Upper lobe of left lung (tissue), 6 donors: ENCODE measurements at places on chromosomes 11 and 22. TPM values are rescaled to one million over a fixed set of nuclear protein-coding genes. Genes with fewer than 3 reads are reported as not detected.
A peak's percentile ranks its signal among the peaks of the same experiment; 100 is the strongest.

DNA sequence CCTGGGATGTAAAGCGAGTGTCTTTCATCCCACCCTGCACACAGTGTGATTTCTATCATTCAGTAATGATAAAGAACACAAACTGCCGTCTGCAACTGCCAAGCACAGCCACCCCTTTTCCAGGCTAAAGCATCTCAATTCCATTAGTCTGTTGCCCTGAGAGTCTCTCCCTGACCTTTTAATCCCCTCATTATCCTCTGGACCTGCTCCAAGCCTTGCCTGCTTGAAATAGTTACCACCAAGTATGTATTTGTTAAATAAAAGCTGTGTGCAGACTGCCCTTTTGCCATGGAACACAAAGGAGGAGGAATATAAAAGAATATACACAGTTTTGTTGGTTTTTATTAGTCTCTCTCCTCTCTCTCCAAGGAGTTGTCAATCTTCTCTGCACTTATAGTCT lies 13.0 kb downstream of the GRAP2 start:
- no peak overlapping the region for H3K4me3 ChIP-seq
- DNase-seq = no peak
- H3K27ac ChIP-seq = no peak overlapping the region
- no peaks in the 10 kb centered on the region for H3K27me3 ChIP-seq

DNA sequence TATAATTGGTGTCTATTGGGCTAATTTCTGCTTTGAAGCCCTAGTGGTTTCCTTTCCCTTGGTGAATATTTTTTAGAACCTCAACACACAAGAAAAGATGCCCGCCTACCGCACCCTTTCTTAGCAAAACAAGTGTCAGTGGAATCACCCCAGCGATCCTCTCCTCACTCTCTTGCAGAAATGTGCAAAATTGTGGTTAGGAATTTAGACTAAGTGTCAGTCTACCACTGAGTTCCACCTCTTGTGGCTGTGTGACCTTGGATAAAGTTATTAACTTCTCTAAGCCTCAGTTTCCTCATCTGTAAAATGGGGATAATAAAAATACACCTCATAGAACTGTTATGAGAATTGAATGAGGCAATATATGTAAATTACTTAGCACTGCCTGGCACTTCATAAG lies 5.3 kb upstream of the JAML start:
- DNase-seq = no peak
- peak overlapping the region; percentile 40 for H3K27ac ChIP-seq
- no peak overlapping the region for H3K4me3 ChIP-seq
- no peaks in the 10 kb centered on the region for H3K27me3 ChIP-seq
- H3K36me3 ChIP-seq = peaks cover 18% of the 10 kb centered on the region

DNA sequence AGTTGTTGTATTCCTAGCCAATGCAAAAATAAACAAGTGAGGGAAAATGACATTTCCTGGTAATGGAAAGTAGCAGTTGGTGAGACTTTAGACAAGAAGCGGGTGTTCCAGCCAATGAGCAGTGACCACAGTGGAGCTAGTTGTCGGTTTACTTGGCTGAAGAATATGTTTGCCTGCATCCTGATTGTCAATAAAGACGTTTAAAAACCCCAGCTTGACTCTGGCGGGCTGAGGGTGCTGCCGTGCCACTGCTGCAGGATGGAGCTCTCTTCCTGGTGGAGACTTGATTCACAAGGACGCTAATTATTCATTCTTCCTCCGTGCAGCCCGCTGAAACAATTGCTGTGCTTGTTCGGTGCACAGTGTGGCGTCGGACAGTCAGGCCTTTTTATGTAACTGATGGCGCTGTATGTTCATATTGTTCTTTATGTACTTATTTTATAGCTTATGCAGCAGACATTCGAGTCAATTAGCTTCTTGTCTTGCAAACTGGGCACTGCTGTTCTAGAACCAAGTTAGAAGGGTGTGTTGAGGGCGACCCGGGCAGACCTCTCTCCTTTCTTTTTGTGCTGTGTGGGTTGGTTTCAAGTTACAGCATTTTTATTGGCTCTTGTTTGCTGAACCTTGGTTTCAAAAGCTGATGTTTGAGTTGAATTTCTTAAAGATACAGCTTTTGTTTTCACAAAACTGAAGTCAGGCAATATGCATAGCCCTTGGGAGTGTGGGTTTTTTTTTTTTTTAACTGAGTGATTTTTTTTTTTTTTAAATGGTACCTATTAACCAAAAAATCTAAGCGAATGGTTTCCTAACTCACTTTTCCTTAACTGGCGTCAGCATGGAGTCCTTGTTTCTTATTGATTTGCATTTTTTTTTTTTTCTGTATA lies 153.9 kb downstream of the TEAD1 start:
- H3K36me3 ChIP-seq = no peaks in the 10 kb centered on the region
- H3K4me1 ChIP-seq = peaks cover 37% of the 10 kb centered on the region
- no peaks in the 10 kb centered on the region for H3K27me3 ChIP-seq
- H3K27ac ChIP-seq = peak overlapping the region; percentile 72

GRCh38 chr11:119375337-119376196 lies 5.9 kb downstream of the USP2 start:
- H3K27me3 ChIP-seq = no peaks in the 10 kb centered on the region

- H3K4me3 ChIP-seq = no peak overlapping the region
- no peak for DNase-seq
- no peaks in the 10 kb centered on the region for H3K27me3 ChIP-seq
Measured at GRCh38 chr11:5102246-5102645, 32.9 kb downstream of the OR52E1 start.

GRCh38 chr11:47533690-47534151 lies 19.2 kb downstream of the CELF1 start:
- no peak overlapping the region for H3K4me3 ChIP-seq
- H3K27me3 ChIP-seq = no peaks in the 10 kb centered on the region
- H3K27ac ChIP-seq = no peak overlapping the region
- no peaks in the 10 kb centered on the region for H3K36me3 ChIP-seq

DNA sequence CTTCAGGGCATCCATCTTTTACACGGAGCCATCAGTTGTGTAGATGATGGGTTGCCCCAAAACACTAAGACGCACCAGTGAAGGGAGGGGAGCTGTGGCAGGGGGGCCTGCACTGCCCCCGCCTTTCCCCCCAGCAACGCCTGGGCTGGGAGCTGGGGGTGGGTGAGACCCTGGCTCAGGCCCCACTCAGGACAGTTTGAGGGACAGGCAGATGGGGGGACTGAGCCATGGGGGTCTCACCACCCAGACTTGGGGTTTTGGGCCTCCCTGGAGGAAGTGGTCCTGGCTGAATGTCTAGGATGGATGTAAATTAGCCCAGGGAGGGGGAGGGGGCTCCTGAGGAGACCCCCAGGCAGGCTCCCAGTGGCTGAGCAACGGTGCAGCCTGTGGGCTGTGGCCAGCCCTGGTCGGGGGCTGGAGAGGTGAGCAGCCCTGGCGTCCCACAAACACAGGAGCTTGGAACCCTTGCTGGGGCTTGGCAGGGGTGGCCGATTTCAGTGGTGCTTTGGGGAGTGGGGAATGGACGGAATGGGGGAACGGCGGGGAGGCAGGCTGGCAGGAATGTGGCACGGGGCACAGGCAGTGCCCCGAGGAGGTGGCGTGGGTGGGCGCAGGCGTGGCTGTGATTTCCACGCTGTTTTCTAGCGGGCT lies 6.1 kb downstream of the PARVB start:
- H3K27ac ChIP-seq = peak overlapping the region; percentile 94
- DNase-seq = peak; percentile 58
- no peaks in the 10 kb centered on the region for H3K36me3 ChIP-seq
- no peaks in the 10 kb centered on the region for H3K27me3 ChIP-seq
- no peak overlapping the region for H3K4me3 ChIP-seq

DNA sequence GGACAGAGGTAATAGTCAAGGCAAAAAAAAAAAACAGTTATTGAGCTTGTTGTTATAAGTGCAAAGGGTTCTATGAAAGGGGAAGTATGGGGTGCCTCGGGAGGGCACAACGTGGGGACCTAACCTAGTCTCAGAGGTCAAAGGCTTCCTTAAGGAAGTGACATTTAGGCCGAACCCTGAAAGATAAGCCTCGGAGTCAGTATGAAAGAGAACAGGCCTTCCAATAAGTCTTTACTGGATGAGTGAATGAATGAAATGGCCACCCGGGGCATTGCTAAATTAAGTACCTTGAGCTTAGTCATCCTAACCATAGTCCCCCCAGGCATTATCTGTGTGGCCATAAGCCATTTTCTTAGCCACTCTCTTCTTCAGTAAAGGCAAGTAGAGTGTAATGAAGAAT lies 19.7 kb downstream of the FLI1 start:
- peaks cover 67% of the 10 kb centered on the region for H3K4me1 ChIP-seq
- DNase-seq = no peak
- no peaks in the 10 kb centered on the region for H3K27me3 ChIP-seq
- no peaks in the 10 kb centered on the region for H3K36me3 ChIP-seq

DNA sequence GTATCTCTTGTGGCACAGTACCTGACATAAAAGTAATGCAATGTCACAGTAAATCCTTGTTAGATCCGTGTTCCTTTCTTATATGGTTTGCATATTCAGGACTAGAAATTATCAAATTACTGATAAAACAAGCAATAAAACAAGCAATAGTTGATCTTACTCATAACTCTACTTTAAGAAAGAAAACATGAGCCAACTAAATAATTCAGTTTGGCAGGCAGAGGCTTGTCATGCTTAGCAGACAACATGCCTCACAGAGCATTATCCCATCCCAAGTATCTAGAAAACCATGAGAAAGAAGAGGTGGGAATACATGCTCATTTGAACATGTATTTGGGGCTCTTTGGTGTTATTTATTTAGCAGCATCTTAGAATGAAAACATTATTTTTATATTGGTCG lies 241.9 kb downstream of the SOX6 start:
- H3K27me3 ChIP-seq = no peaks in the 10 kb centered on the region
- H3K36me3 ChIP-seq = no peaks in the 10 kb centered on the region
- H3K4me1 ChIP-seq = no peaks in the 10 kb centered on the region
- DNase-seq = no peak
- no peak overlapping the region for H3K4me3 ChIP-seq

DNA sequence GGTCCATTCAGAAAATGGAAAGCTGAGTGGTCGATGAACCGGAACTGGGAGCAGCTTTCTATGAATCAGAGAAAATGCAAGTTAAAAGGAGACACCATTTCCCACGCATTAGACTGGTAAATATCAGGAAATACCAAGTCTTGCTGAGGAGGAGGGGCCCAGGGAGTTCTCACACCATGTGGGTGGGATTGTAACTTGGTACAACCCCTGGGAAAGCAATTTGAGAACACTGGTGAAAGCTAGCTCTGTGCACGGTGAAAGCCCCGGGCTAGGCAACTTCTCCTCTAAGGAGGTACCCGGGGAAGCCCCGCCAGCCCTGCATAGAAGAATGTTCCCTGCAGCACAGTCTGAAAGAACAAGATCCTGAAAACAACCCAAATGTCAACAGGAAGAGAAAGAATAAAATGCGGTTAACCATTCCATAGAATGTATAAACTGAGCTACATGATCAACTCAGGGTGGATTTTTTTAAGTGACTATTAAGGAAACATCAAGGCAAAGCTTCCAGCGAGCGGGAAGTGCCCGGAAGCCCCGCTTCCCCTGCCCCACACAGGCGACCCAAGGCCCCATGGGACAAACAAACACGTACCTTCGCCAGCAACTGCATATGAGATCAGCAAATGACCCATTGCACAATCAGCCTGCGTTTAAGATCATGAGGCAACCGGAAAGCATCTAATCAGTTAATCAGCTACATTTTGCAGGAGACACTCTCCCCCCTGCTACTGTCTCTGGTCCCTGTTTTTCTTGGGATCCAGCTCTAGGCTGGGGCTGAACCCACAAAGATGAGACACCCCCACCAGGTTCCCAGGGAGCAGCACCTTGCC lies 11.3 kb downstream of the SHANK2 start:
- no peaks in the 10 kb centered on the region for H3K36me3 ChIP-seq
- H3K27ac ChIP-seq = peak overlapping the region; percentile 66
- DNase-seq = peak; percentile 80
- peaks cover 13% of the 10 kb centered on the region for H3K4me1 ChIP-seq
- no peak overlapping the region for H3K4me3 ChIP-seq

DNA sequence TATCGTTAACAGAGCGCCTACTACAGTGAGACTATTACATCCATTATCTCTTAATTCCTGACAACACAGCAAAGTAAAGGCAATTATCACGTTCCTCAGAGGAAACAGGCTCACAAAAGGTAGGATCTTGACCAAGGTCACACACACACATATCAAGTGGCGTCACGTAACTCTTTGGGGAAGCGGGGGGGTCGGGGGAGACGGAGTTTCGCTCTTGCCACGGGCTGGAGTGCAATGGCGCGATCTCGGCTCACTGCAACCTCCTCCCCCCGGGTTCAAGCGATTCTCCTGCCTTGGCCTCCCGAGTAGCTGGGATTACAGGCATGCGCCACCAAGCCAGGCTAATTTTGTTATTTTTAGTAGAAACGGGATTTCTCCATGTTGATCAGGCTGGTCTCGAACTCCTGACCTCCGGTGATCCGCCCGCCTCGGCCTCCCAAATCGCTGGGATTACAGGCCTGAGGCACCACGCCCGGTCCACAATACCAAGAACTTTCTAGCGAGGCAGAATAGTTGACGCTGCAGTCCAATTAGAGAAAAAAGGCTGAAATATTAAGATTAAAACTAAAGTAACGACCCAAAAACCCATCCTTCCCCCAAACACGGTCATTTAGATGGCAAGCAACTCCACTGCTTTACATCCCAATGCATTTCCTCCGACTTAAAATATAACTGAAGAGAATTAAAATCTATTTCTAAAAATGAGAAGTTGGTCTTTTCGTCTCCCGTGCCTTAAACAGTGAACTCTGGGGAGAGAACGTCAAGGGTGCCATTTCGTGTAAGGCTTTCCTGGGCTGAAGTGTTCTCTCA lies 1.2 kb downstream of the DDX17 start:
- peak overlapping the region; percentile 100 for H3K27ac ChIP-seq
- H3K4me1 ChIP-seq = peaks cover 41% of the 10 kb centered on the region
- H3K4me3 ChIP-seq = peak overlapping the region; percentile 65
- peak; percentile 37 for DNase-seq
- H3K36me3 ChIP-seq = peaks cover 39% of the 10 kb centered on the region

DNA sequence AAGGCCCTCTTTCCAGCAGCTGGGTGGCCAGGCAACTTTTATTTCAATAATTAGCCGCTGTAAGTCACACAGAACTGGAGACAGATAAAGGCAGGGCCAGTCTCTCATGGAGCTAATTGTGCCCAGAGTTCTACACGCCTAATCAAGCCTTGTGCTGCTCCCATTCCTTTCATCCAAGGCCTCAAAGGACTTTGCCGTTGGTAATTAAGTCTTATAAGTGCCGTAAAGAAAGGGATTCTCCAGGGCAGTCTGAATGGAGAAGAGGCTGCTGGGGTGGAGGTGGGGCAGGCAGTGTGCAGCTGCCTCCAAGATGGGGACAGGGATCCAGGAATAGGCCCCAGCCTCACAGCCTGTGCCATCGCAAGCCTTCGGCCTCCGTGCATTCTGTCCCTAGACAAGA lies 357.9 kb downstream of the TENM4 start:
- no peaks in the 10 kb centered on the region for H3K36me3 ChIP-seq
- DNase-seq = no peak
- no peaks in the 10 kb centered on the region for H3K4me1 ChIP-seq
- no peak overlapping the region for H3K27ac ChIP-seq
- no peaks in the 10 kb centered on the region for H3K27me3 ChIP-seq

YPEL4 gene
- total RNA-seq = 0.91 TPM

MYO7A gene
- 2.9 TPM for total RNA-seq

ZNRF3 gene
- 16.6 TPM for total RNA-seq

KDELR3 gene
- 7.3 TPM for total RNA-seq

PHLDA2 gene
- 21.0 TPM for total RNA-seq

CCDC15 gene
- total RNA-seq = 3.1 TPM

CLDN5 gene
- total RNA-seq = 235 TPM
